ENCODE measurements at places on chromosomes 7 and 10.

- no peak for DNase-seq
These were observed 2.9 kb downstream of the NUP205 start for GRCh38 chr7:135560631-135561030.

DNA sequence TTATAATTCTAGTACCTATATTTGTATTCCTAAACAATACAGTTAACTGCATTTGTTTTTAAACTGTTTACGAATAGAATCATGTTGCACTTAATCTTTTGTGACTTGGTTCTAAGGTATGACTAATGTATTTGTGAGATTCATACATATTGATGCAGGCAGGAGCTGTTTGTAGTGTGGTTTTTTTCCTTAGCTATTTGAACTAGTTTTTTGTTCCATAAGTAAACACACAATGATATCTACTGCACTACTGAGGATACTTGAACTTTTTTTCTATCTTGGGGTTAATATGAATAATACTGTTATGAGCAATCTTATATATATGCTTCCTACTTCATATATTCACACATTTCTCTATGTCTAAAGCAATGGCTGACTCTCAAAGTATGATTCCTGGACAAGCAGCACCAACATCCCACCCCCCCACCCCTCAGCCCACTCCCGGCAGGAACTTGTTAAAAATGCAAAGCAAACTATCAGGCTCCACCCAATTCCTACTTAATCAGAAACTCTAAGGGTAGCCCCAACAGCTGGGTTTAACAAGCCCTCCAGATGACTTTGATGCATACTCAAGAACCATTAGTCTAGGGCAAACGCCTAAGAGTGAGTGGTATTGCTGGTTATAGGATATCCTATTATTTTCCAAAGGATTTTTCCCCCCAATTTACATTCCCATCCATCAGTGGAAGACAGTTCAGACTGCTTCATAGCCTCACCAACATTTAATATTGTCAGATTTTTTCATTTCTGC is 25.8 kb downstream of the BRAF start:
- DNase-seq: no peak

- DNase-seq: no peak
These were observed 6.5 kb downstream of the CTBP2 start for GRCh38 chr10:125153703-125154490.

DNA sequence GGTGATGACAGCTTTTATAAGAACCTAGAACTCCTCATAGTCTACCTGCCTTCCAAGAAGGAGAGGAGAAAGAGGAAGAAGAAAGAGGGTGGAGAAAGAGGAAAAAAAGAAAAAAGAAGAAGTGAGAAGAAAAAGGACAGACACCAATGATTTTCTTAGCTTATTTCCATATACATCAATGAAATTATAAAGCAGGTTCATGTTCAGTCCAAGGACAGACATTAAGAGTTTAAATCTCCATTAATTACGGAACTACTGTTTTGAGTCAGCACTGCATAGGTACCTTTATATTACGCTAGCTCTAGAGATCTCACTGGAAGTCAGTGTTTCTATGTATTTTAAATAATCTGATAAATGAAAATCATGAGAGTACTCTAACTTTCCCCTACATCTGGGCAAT is 309.0 kb upstream of the HGF start:
- DNase-seq: no peak

DNA sequence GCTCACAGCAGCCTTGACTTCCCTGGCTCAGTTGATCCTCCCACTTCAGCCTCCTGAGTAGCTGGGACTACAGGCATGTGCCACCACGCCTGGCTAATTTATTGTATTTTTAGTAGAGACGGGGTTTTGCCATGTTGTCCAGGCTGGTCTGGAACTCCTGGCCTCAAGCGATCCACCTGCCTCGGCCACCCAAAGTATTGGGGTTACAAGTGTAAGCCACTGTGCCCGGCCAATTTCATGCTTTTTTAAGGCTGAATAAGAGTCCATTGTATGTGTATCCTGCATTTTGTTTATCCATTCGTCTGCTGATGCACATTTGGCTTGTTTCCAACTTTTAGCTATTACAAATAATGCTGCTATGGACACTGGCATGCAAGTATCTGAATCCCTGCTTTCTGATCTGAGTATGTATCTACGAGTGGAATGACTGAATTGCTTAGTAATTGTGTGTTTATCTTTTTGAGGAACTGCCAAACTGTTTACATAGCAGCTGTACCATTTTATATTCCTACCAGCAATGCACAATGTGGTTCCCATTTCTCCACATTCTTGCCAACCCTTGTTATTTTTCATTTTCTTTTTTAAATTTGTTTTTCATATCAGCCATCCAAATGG is 37.3 kb upstream of the TPST1 start:
- DNase-seq: no peak

DNA sequence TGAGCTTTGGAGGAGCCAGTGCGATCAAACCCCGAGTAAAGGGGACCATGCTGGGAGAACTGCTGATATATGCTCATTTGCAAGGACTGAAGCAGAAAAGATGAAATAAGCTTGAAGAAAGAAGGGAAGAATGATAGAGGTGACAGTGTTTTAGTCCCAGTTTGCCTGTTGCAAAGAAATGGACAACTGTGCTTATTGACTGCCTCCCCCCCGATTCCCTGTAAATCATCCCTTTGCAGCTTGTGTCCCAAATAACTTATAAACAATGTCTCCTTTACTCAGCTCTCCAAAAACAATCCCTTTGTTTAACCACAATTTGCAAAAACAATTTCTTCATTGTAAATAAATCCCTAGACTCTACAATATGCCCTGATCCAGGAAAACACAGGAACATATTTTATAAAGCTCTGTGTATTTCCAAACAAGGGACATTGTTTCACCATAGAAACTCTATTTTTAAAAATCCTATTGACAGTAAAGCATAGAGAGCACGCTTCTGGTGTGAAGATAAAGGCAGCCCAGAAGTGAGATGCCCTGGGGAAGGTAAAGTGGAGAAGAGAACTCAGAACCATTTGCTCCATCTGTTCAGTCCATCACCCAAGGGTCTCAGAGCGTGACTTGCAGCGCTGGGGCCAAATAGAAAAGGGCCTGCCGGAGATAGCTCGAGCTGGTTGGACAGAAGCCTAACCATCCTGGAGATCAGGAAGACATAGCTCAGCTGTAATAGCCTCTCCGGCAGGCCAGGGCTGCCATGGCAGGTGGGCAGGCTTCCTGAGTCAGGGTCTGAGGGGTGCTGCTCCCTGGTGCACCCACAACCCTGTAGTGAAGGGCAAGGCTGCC is 280.5 kb downstream of the WDR11 start:
- DNase-seq: no peak

DNA sequence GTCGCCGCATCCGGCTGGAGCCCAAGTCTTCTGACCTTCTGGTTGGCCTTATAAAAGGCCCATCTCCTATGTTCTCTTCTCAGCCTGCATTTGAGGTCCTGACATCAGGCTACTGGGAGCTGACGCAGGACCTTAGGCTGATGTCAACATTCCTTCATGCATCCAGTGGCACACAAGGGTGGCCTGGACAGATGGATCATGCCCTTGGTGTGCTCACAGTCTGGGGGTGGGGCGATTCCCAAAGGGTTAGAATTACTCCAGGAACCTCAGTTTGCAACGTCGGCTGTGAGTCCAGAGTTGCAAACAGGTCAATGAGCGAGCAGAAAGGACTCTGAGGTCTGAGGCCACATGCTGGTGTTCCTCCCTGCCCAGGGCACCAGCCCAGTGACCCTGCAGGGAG is 8.2 kb upstream of the CLIP2 start:
- no peak for DNase-seq

- DNase-seq: no peak
These were observed 7.3 kb upstream of the RHOBTB1 start for GRCh38 chr10:60951272-60951724.

- DNase-seq: peak; percentile 67
These were observed at the start of gene ASAH2B for GRCh38 chr10:50739618-50740292. TSS of gene ASAH2B (plus strand) at chr10:50739936. CDS start at chr10:50745131, 5,195 bp downstream.

DNA sequence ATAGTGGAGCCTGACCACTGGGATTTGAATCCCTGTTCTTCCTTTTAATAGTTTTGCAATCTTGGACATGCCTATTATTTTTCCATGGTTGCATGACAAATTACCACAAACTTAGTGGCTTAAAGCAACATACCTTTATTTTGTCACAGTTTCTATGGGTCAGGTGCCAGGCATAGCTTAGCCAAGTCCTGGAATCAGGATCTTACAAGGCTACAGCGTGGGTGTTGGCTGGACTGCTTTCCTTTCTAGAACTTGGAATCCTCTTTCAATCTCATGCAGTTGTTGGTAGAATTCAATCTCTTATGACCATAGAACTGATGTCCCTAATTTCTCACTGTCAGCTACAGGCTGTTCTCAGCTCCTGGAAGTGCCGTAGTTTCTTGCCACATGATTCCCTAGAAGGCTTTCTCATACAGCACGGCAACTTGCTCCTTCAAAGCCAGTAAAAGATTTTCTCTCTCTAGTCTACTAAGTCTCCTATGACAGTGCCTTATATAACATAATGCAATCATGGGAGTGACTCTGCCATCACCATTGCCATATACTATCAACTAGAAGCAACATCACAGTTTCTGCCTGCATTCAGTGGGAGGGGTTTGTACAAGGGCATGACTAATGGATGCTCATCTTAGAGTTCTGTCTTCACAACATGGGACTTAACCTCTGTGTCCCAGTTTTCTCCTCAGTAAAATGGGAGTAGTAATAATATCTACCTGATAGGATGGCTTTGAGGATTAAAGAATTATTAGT is 243.4 kb upstream of the FZD1 start:
- no peak for DNase-seq

GRCh38 chr7:51262796-51263531 is 53.6 kb downstream of the COBL start:
- DNase-seq: no peak

GRCh38 chr10:32005050-32005449 is 51.2 kb downstream of the KIF5B start:
- peak; percentile 63 for DNase-seq

DNA sequence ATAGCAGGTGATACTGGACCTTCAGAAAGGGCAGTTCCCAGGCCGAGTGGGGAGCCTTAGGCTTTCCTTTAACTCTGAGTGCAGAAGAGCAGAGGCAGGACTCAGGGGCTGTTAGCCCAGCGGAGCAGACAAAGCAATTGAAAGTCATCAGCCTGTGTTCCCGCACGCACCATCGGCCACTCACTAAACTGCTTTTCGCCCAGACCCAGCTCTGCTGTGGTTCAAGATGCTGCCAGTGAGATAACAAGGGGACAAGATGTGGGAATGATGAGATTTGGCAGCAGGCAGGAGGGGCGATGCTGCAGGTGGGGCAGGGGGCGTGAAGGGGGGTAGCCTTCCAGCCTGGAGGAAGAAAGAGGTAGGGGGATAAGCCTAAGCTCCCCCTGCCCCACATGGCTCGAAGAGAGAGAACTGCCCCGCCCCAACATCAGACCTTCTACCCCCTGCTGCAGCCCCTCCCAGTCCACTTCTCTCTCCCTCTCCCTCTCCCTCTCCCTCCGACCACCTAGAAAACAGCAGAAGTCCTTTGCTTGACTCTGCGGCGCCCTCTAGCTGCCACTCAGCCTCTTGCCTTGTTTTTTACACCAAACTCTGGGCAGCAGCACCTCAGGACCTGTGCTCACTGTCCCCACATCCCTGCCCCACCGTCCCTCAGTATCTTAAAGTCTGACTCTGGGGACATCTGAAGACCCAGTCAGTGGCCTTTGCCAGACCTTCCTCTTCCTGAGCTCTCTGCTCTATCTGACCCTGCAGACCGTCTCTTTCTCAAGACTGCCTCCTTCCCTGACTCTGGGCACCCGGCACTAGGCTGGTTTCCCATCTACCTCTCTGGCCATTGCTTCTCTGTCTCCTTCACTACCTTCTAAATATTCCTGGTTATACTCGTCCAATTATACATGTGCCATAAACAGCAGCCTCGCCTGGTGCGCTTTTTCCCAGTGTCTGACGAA is 110.5 kb downstream of the C10orf105 start:
- peak; percentile 83 for DNase-seq

- DNase-seq: no peak
These were observed 571.6 kb downstream of the SH2D4B start for GRCh38 chr10:81109200-81109752.

DNA sequence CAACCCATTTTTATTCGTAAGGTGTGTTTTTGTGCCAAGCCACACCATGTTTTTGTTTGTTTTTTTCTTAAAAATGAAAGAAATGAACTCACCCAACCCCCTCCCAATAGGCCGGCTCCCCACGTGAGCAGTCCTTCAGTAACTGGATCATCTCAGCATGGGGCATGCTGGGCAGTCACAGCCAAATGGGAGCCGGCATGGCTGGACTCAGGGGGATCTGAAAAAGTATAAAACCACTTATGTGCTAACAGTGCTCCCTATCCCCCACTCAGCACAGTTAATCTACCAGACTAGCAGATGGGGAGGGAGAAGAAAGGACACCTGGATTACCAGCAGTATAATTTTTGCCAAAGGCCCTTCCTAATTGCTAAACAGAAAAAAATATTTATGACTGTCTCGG is 39.3 kb downstream of the BAZ1B start:
- no peak for DNase-seq

DNA sequence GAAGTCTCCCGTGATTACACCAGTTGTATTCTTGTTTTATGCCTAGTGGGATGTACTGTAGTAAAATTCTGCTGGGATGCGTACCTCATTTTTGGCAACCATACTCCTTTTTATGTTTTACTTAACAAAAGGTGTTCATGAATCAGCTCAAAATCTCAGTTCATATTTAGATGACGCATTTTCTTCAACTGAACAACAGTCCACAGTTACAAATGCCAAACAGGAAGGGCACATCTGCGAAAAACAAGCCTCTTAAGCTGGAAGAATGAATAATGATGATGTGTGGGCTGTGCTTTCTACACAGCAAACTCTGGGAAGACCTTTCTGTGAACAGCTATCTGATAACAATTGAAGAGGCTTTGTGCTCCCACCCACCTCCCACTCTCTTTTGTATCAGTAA is 68.4 kb upstream of the NRBF2 start:
- no peak for DNase-seq

GRCh38 chr7:138228769-138229168 is 152.5 kb downstream of the AKR1D1 start:
- no peak for DNase-seq

DNA sequence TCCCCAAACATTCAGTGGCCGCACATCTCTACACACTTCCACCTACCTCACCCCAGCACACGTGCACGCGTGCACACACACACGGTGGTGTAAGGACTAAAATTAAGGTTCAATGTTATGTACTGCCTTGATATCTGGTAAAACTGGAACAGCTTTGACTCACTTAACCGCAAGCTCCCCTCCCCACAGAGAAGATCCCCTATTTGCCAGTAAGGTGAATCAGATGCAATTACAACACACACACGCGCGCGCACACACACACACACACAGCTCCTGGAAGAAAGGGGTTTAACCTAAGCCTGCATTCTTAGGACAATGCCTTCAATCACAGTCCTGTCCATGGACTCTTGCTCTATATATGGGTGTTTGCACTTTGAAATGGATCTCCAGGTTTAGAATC is 25.5 kb upstream of the VPS41 start:
- DNase-seq: no peak

GRCh38 chr10:58291538-58292174 is 22.7 kb downstream of the CISD1 start:
- peak; percentile 68 for DNase-seq

DNA sequence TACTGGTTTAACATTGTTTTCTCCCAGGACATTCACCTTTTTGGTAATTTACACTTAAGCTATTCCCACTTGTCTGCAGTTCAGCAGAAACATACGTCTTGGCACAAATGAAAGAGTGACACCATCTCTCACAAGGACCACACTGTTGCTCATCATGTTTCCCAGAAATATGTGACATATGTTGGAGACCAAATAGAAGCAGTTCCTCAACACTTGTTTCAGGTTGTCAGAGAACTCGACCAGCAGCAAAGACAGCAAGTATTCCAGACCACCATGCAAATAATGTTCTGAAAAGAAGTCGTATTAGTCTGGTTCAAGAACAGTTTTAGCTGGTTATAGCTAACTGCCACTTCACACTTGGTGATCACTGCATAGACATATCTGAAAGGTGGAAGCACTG is 81.3 kb upstream of the KLF6 start:
- peak; percentile 25 for DNase-seq

Measured in erythroblast (primary cell).